DND-41 (cell line): ENCODE measurements at places on chromosomes 13 and 19.

DNA sequence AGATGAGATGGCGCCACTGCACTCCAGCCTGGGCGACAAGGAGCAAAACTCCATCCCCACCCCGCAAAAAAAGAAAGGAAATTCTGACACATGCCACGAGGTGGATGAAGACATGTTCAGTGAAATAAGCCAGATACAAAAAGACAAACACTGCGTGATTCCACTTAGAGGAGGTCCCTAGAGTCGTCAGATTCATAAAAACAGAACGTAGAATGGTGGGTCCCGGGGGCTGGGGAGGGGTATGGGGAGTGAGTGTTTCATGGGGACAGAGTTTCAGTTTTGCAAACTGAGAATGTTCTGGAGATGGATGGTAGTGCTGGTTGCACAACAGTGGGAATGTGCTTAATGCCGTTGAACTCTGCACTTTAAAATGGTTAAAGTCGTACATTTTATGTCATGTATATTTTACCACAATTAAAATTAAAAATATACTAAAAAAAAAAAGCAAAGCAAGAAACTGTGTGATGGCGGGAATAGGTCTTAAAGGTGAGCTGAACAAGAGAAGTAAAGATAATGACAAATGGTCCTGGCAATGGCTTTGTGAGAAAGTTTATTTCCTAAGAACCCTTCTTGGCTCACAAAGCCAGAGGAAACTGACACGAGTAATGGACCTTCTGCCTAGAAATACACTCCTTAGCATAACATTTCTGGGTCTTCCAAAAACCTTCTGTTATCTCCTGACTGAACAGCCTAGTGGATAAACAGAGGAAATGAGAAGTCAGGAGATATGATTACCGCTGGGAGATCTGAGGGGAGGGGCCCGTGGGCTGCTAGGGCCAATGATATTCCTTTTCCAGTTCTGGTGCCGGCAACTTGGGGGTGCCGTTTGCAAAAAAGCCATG lies 4.2 kb upstream of the SPC24 start:
- no peak for DNase-seq

- DNase-seq = no peak
Measured at GRCh38 chr13:100983111-100983510, 308.5 kb upstream of the TMTC4 start.

DNA sequence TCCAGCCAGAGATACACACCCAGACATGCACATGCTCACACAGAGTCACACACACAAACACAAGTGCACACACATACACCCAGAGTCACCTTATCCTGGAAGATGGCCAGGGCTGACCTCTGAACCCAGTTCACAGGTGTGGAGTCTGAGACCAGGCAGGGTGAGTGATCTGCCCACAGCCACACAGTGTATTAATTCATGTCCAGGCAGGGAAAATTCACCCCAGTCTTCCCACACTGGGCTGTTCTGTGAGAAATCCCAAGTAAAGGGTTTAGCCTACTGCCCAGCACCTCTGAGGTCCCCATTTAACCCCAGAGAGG lies 2.0 kb downstream of the POU2F2 start:
- DNase-seq = no peak

DNA sequence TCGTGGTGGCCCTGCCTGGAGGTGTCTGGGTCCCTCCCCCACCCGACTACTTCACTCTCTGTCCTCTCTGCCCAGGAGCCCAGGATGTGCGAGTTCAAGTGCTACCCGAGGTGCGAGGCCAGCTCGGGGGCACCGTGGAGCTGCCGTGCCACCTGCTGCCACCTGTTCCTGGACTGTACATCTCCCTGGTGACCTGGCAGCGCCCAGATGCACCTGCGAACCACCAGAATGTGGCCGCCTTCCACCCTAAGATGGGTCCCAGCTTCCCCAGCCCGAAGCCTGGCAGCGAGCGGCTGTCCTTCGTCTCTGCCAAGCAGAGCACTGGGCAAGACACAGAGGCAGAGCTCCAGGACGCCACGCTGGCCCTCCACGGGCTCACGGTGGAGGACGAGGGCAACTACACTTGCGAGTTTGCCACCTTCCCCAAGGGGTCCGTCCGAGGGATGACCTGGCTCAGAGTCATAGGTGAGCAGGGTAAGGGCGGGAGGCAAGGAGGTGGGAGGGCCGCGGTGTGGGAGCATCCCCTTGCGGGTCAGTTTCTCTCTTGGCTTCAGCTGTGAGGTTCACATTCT lies 19.2 kb downstream of the NECTIN2 start:
- no peak for DNase-seq

GRCh38 chr13:48838193-48838973 lies 137.3 kb upstream of the FNDC3A start:
- no peak for DNase-seq

DNA sequence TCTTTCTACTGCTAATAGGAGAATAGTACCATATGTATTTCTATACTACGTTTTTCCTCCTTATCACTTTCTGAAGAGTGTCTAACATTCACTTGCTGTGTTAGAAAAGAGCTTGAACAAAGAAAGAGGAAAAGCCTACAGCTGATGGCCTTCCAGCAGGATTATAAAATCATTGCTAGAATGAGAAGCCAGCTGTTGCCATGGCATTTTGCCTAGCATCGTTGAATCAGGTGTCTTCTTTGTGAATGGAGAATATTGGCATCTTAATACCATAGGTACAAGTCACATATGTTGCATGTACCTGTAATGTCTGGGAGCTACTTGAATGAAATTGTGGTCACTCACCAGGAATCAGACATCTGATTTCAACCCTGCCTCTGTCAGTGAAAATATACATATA lies 1174.9 kb downstream of the PCDH17 start:
- DNase-seq = no peak

GRCh38 chr13:41931337-41931736 lies 29.6 kb downstream of the VWA8 start:
- DNase-seq = no peak

- DNase-seq = no peak
Measured at GRCh38 chr19:37930416-37930815, 23.4 kb downstream of the SIPA1L3 start.

GRCh38 chr19:14142262-14143190 lies 6.1 kb upstream of the ASF1B start:
- no peak for DNase-seq

DNA sequence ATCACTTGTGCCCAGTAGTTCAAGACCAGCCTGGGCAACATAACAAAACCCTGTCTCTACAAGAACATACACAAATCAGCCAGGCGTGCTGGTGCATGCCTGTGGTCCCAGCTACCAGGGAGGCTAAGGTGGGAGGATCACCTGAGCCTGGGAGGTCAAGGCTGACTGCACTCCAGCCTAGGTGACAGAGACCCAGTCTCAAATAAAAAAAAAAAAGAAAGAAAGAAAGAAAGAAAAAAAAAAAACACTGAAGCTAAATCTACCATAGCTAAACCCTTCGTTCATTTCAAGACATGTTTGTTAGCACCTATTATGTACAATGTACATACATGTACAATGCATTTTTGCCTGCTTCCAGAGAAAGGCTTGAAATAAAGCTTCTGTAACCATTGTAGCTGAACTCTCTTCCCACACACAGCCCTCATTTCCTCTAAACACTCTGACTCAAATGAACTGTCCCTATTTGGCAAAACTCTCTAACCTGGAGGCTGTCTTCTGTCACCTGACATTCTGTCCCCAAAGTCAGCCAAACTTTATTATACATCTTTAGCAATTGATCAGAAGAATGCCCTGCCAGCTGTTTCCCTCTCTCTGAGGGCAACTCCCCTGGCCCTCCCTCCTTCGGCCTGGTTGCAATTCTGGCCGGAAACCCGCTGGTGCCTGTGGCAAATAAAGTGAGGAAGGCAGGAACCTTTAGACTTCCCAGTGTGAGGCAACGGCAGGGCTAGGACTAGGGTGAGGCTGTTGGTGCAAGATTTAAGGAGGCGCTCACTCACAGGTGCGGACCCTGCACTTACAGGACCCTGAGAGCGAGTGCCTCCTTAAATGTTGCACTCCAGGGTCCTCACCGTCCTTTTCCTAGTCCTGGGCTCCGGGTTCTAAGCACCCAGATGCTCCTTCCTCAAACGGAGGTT lies 1.8 kb downstream of the ETHE1 start:
- DNase-seq = no peak

GRCh38 chr19:46608178-46608577 lies 7.0 kb downstream of the CALM3 start:
- DNase-seq = no peak

DNA sequence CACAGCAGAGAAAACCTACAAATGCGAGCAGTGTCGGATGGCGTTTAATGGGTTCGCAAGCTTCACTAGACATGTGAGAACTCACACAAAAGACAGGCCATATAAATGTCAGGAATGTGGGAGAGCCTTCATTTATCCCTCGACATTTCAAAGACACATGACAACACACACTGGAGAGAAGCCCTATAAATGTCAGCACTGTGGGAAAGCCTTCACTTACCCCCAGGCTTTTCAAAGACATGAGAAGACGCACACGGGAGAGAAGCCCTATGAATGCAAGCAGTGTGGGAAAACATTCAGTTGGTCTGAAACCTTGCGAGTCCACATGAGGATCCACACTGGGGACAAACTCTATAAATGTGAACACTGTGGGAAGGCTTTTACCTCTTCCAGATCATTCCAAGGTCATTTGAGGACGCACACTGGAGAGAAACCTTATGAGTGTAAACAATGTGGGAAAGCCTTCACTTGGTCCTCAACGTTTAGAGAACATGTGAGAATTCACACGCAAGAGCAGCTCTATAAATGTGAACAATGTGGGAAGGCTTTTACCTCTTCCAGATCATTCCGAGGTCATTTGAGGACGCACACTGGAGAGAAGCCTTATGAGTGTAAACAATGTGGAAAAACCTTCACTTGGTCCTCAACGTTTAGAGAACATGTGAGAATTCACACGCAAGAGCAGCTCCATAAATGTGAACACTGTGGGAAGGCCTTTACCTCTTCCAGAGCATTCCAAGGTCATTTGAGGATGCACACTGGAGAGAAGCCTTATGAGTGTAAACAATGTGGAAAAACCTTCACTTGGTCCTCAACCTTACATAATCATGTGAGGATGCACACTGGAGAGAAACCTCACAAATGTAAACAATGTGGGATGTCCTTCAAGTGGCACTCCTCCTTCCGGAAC lies 16.8 kb downstream of the ZNF57 start:
- DNase-seq = no peak

DNA sequence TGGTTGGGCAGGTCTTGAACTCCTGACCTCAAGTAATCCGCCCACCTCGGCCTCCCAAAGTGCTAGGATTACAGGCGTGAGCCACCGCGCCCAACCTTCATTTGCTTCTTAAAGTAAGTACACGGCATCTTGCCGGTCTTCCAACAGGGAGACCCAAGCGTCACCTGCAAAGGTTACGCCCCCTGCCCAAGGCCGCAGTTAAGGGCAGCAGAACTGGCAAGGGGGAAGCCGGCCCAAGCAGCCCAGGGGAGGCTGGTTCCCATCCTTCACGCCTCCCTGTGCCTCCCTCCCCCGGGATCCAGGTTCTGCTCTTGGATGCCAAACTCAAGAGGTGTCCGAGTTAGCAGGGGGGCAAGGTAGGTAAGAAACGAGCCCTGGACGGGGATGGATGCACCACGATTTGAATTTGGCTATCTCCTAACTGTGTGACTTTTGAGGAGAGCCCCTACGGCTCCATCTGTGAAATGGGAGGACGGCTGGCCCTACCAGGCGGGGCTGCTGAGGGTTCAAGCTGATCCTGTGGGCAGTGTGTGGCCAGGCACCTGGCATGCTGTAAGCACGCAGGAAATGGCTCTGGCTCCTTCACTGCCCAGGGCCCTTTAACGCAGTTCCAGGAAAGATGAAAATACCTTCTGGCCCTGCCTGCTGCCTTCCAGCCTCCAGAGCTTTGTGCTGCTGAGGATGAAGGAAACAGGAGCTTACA lies 9.0 kb downstream of the RFX1 start:
- DNase-seq = no peak

GRCh38 chr19:17766543-17767131 lies 15.4 kb downstream of the FCHO1 start:
- DNase-seq = no peak

GRCh38 chr19:10727685-10728201 lies 9.9 kb downstream of the DNM2 start:
- DNase-seq = no peak

- DNase-seq = peak; percentile 71
Measured at GRCh38 chr19:17125728-17126677, 50.4 kb downstream of the MYO9B start.

GRCh38 chr19:40976134-40976533 lies 14.9 kb upstream of the CYP2B6 start:
- DNase-seq = no peak

DNA sequence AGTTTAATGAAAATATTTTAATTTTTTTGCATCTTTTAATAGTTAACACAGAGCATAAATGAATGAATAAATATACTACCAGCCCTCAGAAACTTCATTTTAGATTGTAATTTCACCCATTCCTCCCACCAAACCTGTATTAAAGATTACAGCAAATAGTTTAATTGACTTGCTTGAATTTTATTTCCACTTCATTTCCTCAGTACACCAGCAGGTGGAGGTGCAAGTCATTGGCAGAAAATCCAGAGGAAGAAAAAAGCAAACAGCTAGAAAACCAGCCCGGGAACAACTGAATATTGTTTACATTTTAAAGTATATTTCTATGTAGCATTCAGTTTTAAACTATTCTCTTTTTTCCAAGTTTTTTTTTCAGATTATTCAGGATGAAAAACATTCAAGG lies 177.8 kb downstream of the OLFM4 start:
- no peak for DNase-seq

DNA sequence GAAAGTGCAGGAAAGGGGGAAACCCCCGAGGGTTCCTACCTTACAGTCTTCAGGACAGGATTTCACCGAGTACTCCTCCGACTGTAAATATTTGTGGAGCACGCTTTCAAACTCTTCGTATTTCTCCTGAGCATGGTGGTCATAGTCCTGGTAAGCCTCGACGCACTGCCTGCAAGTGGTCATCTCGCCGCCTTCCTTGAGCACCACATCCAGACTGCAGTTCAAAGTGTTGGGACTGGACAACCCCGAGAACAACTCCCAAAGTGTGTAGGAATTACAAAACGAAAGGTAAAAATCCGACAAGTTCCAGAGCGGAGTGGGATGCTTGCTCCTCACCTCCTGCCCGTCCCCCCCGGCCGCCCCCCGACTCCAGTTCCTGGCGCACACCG lies 349.7 kb downstream of the LIG4 start:
- no peak for DNase-seq

DNA sequence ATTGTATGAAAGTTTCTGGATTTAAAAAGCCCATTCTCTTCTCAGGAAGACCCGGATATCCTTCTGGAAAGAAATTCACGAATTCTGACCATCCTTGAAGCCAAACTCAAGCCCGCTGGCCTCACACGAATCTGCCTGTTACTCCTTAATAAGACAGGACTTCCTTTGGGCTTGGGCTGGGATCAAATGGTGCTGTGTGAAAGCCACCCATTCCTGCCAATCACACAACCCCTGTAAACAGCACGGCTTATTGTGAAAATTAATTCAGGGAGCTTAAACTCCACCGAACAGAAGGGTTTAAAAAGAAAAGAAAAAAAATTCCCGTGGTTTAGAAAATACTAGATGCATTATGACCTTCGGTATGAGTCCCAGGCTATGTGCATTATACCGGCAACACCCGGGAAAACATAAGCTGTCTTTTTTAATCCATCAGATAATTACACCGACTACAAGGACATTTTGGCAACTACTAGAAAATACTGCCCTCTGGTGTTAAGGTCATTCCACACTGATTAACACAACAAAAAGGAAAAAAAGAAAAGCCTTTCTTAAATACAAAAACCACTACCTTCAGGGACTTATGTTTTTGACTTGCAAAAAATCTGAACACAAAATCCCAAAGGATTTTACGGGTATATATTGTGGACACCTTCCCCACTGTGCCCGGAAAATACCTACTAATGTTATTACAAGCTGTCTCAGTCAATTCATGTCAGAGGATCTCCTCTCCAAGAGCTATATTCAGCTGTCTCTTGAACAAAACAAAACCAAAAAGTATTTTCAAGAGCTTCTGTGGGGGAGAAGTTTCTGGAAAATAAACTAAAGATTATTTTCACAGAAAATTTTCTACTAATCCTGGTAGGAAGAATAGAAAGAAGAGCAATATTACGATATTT lies 76.0 kb upstream of the LSM14A start:
- DNase-seq = no peak
